ENCODE measurements at places on chromosomes 11 and 22.
A peak's percentile ranks its signal among the peaks of the same experiment; 100 is the strongest.

GRCh38 chr22:45208993-45209838 lies 31.5 kb downstream of the KIAA0930 start:
- DNase-seq: peak; percentile 30

DNA sequence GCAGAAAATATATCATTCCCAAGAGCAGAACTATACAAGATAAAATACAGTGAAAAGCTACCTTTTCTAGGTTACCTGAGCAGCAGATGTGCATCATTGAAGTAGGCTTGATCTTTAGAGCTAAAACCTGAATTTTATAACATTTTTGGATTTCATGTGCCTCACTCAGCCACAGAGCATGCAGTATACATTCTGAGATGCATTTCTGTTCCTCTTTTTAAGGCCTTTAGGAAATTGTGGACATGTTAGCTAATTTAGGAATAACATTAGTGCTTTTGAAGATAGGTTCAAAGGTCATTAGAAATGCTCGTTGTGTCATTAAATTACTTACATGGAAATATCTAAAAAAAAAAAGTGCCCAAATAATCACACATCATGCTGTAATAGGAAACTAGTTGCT lies 230.6 kb upstream of the PDGFD start:
- no peak for DNase-seq

DNA sequence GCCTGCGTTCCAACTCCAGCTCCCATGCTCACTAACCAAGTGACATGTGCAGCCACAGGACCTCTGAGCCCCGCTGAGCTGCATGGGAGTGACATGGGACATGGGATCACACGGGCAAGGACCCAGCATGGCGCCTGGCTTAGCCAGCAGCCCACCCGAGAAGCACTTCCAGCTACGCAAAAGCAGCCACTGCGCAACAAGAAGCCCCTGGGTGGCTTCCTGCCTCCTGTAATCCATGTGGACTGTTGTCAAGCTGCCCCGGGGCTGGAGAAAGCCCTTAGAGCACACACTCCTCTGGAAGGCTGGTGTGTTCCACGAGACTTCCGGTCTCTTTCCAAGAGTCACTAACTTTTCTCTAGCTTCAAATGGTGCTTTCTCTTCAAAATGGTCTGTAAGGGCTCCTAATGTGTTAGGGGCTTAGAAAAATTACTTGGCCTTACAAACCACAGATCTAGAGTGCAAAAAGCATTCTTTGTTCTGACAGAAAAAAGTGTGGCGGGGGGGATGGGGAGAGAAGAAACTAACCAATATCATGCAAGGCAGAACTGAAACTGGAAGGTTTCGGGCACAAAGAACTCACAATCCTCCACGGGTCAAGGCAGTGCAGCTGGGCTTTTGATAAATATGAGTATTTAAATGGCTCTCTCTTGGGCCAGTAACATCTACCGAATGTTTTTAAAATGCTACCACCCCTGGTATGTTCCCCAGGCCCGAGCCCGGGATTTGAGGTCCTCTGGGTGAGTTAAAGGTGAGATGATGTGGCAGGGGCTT lies 5.5 kb downstream of the C11orf24 start:
- DNase-seq: no peak

DNA sequence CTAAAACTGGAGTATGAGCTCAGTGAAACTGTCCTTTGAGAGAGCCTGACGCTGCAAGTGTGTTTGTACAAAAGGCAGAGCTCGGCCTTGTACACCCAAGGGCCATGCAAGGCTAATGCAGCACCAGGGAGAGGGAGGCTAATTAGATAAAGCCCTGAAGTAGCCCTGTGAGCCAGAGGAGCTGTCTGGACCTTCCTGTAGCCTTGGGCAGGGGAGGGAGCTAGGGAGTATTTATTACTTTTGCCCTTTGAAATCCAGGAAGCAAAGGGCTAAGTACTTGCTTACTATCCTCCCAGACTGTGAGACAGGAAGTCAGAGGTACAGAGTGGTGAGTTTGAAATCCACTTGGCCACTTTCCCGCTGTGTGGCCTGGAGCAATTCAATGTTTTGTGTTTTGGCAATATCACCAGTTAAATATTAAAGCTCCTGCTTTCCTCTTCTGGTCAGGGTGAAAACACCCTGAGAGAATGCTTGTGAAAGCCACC lies 10.2 kb upstream of the LDHA start:
- peak; percentile 28 for DNase-seq

- DNase-seq: peak; percentile 49
Observed at GRCh38 chr11:3855808-3856491, 486 bp downstream of the STIM1 start.

DNA sequence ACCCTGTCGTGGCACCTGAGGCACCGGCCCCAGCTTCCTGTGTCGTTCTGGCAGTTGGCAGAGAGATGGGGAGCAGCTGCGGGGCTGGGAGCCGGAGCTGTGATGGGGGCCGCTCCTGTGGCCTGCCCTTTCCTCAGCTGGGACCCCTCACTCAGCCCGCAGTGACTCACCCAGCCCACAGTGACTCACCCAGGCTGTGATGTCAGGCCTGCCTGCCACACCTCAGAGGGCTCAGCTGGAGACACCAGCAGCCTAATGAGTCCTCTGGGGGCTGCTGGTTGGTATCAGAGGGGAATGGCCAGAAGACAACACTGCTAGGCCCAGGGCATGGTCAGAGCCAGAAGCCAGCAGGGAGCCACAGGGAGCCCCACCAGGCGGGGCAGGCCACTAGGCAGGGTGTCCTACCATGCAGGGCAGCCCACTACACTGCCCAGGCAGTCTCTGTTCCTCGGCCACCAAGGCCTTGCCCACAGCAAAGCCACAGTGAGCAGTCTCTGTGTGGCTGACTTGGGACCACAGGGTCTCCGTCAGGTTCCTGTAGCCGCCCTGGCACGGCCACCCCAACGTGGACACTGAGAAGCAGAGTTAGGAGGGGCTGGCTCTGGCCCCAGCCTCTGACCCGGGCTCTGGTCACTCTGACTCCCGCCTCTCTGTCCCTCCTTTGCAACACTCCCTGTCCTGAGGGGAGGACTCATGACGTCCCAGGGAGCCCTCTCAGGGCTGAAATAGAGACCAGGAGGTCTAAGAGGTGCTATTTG lies 4.2 kb upstream of the FXYD2 start:
- peak; percentile 78 for DNase-seq

DNA sequence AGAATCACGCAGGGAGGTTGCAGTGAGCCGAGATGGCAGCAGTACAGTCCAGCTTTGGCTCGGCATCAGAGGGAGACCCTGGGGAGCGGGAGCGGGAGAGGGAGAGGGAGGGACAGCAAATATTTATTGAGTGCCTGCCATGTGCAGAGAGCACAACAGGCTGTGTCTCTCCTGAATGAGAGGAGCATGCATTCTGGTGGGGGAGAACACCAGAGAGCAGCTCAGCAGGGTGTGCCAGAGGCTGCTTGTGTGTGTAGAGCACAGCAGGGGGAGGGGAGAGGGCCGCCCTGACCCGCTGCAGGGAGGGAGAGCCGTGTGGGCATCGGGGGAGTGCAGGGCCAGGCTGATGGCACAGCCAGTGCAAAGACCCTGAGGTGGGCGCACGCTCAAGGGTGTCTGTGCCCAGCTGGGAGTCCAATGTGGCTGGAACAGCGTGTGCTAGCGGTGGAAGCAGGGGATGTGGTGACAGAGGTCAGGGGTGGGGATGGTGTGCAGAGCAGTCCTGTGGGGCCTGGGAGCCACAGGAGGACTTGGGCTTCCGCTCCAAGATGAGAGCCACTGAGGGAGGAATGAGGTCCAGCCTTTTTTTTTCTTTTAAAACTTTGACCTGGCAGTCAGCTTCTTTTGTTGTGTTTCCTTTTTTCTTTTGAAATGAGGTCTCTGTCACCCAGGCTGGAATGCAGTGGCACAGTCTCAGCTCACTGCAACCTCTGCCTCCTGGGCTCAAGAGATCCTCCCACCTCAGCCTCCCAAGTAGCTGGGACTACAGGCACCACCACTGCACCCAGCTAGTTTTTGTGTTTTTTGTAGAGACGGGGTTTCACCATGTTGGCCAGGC lies 12.0 kb downstream of the PPIL2 start:
- no peak for DNase-seq

DNA sequence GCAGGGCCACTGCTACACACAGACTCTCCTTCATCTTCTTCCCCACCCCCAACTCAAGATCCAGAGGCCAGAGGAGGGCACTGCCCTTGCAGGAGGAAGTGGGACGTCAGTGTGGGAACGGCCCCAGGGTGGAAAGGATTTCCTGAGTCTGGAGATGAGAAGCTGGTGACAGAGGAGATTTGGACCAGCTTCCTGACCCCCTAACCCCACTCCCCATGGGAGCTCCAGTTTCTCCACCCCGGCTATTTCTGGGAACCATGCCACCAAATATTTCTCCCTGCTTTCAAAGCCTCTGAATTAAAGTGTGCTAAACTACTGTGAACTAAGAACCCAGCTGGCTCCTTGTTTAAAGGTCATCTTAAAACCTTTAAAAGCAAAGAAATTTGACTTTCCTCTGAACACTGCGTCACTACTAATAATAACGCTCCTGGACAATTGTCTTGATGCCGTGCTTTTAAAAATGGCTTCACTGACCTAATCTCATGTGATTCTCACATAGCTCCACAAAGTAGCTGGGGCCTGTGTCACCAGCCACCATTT lies 46.6 kb downstream of the CWC15 start:
- no peak for DNase-seq

GRCh38 chr11:107116358-107116757 lies 98.1 kb upstream of the GUCY1A2 start:
- DNase-seq: no peak

- no peak for DNase-seq
Observed at GRCh38 chr11:132185726-132186592, 815.5 kb downstream of the NTM start.

DNA sequence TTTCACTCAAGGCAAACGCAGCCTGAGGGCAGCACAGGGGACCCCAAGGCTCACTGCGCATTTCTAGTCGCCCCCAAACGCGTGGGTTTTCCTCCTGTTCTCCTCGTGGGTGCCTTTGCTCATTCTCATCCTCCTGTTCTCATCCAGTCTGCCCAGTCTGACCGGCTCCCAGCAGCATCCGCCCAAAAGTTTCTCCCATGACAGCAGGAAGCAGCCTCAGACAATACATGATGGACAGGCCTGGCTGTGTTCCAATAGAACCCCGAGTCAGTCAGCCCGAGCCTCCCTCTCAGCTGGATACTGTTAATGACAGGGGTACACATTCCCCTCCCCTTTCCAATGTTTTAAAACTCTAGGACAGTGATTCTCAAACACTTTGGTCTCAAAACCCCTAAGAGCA lies 22.5 kb upstream of the KRTAP5-7 start:
- DNase-seq: no peak

DNA sequence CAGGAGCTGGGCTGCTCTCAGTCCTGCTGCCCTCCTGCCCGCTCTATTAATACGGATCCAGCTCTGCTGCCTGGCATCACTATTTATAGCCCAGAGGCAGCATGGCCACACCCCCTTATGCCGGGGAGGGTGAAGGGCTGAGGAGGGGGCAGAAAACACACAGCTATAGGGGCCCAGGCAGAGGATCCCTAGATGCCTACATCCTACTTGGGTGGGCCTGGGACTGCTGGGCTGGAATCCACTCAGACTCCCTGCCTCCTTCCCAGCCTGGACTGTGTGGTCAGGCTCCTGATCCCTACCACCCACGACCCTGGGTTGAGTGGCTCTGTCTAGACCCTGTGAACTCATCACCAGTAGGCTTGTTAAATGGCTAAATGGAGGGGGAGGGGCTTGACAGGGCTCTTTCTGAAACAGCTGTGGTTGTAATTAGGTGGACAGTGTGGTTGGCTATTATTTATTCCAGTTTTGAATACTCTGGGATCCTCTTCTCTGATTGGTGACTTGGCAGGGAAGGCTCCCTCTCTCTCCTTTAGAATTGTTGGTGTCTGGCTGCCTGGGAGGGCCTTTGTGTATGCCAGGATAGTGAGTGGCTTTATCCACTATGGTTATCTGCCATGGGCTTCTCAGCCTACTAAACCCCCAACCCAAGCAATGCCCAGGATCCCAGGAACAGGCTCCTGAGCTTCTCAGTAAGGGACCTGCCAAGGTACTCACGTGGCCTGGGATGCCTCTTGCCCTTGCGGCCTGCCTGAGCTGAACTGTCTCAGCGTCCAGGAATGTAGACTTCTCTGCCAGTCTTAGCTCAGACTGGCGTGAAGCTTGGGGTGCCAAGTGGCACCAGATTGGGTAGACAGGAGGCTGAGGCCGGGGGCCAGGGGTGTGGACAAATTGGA lies 15.2 kb downstream of the PHLDB1 start:
- DNase-seq: no peak

GRCh38 chr11:20771681-20772080 lies 102.3 kb downstream of the NELL1 start:
- no peak for DNase-seq

DNA sequence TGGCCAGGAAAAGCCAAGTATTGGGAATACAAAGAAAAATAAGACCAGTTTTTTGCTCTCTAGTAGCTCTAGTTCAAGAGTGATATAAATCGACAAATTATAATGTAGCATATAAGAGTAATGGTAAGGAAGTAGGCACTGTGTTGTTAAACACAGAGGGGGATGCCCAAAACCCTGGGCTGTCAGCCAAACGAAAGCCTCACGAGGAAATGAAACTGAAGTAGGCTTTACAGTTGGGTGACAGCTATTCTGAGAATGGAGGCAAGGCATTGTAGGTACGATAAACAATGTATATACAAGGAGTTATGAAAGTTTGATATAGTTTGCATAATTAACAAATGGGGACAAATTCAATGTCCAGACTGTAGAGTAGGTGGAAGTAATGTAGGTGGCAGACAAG lies 176.4 kb downstream of the FAM181B start:
- no peak for DNase-seq

- no peak for DNase-seq
Observed at GRCh38 chr11:67281552-67282150, 7.5 kb upstream of the ANKRD13D start.

- no peak for DNase-seq
Observed at GRCh38 chr11:13094930-13095687, 86.0 kb downstream of the RASSF10 start.

- peak; percentile 37 for DNase-seq
Observed at GRCh38 chr11:83292709-83293456, 6.7 kb upstream of the CCDC90B start.

DNA sequence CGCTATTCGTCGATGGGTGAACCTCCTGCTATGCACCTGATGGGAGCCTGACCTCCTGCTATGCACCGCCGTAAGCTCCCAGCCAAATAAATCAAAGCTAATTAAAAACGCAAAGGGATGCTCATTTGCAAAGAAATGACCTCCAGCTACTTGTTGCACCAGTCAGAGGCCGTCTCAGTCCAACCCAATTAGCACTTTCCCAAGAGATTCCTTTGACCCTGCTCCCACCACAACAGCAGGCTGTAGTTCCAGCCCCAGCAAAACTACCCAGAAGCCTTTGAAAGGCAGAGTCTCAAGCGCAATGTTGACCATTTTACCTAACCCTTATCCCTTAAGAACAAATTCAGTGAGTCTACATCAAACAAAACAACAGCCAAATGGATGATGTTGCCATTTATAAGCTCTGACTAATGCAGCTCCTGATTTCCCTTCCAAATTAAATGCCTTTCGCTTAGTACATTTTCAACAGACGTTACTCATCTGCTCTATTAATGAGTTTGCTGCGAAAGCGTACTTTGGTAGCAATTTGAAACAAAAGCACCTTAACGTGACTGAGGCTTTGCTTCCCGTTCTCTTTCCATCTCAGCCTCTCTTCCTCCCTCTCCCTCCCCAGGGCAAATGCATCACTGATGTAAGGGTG lies 17.2 kb upstream of the BSX start:
- DNase-seq: no peak

GRCh38 chr11:14789879-14790484 lies 102.0 kb downstream of the CYP2R1 start:
- peak; percentile 45 for DNase-seq

- no peak for DNase-seq
Observed at GRCh38 chr11:57815877-57816276, 54.3 kb downstream of the CTNND1 start.

- no peak for DNase-seq
Observed at GRCh38 chr11:112778091-112778876, 182.9 kb upstream of the NCAM1 start.

Data from CD4-positive, alpha-beta T cell treated with Interleukin-12 subunit alpha and Interleukin-12 subunit beta, for 1 hour (primary cell).